Fibroblast of mammary gland (primary cell): ENCODE measurements at places on chromosomes 6 and 20.

DNA sequence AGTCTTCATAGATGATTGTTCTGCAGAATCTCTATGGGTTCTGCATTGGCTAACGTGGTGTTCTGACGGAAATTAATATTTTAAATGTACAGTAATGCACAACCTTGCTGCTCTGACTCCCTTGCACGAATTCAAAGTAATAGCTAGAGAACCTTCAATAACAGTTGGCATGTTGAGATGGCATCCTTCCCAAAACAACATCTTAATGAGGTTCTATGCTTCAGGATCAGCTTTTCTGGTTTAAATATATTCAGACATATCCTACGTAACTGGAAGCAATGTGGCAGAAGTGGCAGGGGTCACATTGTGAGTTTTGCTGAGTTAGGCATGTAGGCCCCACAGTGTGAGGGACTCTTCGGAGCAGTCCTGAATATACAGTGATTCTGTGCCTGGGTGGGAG lies 25.7 kb downstream of the DSE start:
- peak; percentile 20 for DNase-seq

- DNase-seq: no peak
Measured at GRCh38 chr20:1660246-1660645, 2.7 kb upstream of the SIRPG start.

- peak; percentile 80 for DNase-seq
Measured at GRCh38 chr6:37256692-37257319, 766 bp upstream of the TBC1D22B start.

DNA sequence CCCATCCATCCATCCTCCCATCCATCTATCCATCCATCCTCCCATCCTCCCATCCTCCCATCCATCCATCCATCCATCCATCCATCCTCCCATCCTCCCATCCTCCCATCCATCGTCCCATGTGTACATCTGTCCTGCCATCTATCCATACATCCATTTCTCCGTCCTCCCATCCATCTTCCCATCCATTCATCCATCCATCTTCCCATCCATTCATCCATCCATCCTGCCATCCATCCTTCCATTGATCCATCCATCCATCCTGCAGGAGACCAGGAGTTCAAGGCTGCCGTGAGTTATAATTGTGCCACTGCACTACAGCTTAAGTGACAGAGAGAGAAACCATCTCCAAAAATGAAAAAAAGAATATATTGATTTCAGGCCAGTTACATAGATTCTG lies 356.5 kb downstream of the CDH26 start:
- no peak for DNase-seq

DNA sequence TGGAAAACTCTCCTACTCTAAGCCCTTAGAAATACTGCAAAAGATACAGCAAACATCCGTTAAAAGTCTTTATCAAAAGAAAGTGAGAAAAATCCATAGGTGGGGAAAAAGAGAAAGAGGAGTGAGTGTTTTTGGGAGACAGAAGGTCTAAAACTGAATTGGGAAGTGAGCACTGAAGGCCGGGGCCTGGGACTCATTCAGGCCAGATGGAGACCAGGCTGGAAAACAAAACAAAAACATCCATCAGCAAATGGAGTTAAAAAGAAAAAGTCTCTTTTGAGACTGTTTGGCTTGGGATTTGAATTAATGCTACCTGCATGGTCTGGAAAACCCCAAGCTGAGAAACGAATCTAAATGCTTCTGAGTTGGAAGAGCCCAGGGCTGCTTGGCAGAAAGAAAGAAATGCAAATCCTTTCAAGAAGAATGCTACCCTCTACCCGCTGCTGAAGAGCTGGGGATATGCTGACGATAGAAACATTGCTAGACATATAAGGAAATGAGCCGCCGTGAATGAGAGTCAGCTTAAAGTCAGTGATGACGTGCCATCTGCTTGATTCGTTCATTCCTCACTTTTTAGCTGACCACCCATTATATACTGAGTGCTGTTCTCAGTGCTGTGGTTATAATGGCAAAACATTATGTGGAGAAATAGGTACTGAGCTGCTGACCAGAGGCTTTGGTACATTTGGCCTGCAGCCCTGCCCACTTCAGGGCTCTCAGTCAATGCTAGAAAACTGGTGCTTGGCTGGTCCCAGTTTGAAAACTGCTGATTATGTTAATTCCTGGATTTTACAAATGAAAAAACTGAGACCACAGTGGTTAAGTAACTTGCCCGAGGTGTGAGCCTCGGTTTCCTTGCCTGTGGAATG lies 28.0 kb upstream of the TULP4 start:
- DNase-seq: peak; percentile 62
